ENCODE measurements at places on chromosomes 5 and 9.

- DNase-seq, result no peak
Observed at GRCh38 chr9:36382484-36382883, 17.6 kb downstream of the RNF38 start.

DNA sequence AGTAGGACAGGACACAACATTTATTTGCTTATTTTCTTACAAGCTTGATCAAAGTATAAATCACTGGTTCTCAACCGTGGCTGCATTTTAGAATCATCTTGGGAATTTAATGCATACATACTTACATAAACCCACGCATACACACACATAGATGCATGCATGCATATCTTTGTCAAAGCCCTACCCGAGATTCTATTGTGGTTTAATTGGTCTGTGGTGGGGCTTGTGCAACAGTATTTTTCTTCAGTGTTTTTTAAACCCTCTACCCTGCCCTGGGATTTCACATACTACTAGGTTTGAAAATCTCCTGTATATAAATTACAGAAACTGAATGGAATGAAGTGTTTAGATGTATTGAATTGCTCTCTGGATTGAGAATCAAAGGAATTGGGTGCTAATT lies 1166.2 kb downstream of the MAT2B start:
- DNase-seq, result no peak

DNA sequence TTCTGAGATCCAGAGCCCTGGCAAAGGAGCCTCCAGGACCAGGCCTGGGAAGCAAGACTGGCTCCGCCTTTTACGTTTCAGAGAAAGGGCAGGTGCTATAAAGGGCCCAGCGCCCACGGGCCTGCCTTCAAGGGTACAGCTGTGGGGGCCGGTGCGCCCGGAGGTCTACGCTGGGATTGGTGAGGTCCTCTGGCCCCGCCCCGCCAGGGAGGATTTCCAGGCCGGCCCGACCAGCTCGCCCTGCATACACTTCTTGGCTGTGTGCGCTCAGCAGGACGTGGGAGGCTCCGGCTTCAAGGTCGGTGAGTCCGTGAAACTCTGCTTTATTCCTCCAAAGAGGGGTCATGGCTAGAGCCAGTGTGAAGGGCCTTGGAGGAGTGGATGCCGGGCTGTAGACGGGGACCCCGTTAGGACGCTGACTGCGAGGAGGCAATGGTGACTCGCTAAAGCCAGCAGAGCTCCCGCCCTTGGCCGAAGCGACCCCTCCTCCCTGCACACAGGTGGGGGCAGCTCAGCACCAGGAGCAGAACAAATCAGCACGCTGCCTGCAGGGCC lies at the start of gene CKMT2:
CKMT2 (plus strand) TSS at position 243 of the 555 bp plus-strand sequence. CDS start 17,811 bp downstream, outside the sequence.
- DNase-seq, result peak; percentile 4

DNA sequence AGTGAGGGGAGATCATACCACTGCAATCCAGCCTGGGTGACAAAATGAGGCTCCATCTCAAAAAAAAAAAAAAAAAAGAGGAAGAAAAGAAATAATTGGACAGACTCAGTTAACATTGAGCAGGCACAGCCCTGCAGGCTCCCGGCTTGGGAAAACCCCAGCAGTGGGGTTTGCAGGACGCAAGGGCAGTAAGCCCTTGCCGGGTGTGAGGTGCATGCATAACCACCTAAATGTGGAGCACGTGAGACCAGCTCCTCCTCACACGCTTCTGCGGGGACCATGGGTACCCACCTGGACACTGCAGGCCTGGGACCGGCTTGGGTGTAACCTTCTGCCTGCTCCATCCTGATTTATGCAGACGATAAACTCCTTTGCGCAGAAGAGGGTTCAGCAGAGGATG lies 4.8 kb upstream of the SLC6A18 start:
- no peak for DNase-seq

DNA sequence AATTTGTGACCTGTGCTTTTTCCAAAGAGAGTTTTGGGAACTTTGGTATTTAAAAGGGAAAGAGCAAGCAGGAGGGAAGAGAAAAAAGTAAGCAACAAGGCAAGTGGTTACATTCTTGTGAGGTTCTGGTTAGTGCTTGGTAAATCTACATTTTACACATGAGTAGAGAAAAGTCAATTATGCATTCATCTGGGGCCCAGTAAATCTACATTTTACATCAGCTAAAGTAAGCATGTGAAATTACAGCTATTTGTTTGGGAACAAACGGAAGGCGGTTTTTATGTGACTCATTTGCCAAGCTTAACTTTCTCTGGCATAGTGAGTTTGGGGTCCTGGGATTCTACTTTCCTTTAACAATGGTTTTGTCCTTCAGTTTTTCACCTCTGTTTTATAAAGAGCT lies 102.2 kb downstream of the SNX18 start:
- no peak for DNase-seq

DNA sequence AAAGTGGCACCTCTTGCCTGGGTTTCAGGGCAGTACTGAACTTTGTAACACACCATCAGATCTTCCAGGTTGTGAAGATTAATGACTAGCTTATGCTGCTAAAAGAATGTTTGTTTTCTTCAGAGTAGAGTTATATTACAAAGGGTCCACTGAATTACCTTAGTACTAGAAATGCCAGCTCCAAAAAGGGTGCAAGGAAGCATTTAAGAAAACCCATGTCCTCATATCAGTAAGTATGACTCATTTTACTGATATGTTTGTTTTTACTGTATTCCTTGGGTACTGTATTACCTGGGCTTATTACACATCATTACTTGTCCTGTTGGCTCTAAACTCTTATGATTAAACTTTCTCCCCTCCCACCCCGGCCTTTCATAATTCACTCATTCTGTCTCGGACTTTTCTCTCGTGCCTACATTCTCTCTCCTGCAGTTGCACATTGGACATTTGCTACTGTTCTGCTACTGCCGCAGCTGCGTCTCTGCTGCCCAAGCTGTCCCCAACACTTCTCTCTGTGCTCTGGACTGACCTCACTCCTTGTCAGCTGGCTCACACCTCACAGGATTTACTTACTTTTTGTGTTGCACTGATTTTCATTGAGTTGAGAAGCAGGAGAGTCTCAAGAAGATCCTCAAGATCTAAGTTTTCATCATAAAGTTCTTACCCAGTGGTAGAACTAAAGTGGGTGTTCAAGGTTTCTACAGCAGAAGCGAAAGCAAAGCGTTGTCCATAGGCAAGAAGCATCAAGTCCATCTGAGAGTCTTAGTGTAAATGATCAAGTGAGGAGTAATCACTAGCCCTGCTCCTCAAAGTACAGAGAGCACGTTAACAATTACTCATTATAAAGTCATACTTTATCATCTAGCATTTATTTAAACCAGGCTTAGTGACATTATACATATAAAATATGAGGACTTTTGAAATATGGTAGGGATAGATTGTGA lies 53.2 kb upstream of the C9orf72 start:
- DNase-seq, result no peak

DNA sequence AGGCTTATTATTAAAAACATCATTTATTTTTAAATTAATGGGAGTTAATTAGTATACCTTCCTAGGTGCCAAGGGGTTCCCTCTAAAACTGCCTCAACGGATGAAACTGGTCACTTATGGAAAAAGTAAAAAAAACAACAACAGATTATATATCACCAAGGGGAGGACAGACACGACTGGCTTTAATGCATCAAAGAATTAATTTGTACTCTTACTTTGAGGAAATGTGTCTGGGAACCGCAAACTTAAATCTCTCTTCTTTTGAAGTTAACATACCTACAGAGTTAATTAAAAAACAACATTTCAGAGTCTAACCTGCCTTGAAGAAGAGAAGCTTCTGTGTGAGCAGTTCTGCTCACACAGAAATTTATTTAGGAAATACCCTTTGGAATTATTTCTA lies 354.6 kb downstream of the LRRC70 start:
- DNase-seq, result no peak

DNA sequence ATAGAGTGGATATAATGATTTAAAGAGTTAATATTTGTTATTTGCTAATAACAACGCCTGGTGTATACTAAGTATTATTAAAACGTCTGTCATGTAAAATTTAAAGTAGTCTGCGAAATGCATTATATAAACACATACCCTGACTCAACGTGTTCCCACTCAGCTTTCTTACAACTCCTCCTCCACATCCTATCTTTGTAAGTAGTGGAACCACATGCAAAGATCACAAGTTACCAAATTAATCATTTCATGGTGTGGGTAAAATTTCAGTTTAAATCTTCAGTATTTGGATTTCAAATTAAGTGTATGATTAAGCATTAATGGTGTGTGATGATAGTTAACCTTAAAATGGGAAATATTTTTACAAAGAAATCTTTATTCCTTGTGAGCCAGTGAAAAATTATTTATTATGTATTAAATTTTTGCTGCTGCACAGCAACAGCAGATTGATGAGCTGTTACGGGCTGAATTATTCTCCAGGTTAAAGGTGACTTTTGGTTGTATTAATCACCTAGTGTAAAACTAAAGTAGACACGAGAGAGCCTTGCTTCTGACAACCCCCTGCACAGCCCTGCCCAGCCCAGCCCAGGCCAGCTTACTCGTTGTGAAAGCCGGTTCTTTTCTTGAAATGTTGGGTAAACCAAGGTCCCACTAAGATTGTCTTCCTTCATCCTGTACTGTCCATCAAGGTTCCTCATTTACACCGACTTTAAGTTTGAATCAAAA lies 373.5 kb downstream of the DTWD2 start:
- DNase-seq, result no peak

DNA sequence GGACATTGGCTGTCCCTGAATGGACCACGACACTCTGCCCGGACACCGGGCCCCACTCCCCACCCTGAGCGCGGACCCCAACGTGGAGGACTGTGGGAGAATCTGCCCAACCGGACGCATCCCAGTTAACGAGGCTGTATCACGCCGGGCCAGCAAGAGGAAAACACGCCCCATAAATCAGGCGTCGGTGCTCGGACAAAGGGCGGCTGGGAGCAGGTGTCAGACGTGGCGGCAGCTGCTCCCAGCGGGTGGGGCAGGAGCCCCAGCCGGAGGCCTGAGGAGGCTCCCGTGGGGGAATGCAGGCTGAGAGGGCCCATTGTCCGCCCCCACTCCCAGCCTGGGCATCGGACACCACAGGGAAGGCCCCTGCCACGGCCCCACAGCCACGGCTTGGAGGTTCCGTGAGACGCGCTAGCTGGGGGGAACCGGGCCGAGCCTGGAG lies 19.2 kb downstream of the NOTCH1 start:
- DNase-seq, result no peak

DNA sequence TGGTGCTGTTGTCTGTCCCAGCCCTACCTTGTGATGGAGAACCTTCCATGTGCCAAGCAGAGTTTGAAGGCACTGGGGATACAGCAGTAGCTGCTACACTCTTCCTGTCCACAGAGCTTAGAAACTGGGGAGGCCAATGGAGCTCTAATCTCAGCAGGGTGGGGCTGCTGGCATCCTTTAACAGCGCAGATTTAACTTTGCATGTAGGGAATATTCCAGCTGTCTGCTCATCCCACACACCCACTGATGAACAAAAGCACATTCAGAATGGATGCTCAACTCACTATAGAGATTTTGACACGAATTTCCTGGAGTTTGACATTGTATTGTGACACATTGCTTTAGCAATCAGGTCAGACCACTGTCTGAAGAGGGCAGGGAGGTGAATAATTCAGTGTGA lies 49.0 kb downstream of the TMEM215 start:
- no peak for DNase-seq

GRCh38 chr9:78866207-78867132 lies 569.5 kb downstream of the PSAT1 start:
- DNase-seq, result no peak

DNA sequence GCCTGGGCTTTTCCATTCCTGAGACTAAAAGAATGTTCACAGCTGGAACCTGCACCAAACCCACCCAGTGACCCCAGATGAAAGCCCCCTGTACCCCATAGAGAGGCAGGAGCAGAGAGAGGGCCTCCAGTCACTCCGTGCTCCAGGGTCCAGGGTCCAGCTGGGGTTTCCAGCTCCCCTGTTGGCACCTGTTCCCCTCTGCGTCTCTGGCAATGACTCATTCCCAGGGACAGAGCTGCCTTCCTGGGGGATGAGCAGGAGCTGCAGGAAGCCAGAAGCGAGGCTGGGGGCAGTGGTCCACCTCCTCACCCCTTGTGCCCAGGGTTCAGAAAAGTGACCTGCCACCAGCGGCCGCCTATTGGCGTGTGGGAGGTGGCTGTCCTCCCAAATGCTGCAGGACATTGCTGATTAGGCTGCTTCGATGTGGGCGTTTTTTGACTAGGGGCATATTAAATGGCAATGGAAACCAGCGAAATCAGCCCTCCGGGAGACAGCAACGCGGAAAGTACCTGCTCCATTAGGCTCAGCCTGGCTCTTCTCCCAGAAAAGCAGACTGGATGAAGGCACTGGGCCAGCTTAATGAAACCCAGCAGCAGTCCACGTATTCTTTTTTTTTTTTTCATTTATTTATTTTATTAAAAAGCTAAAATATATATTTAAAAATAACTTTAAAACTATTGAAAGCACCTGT lies 97.4 kb downstream of the DAP start:
- no peak for DNase-seq

DNA sequence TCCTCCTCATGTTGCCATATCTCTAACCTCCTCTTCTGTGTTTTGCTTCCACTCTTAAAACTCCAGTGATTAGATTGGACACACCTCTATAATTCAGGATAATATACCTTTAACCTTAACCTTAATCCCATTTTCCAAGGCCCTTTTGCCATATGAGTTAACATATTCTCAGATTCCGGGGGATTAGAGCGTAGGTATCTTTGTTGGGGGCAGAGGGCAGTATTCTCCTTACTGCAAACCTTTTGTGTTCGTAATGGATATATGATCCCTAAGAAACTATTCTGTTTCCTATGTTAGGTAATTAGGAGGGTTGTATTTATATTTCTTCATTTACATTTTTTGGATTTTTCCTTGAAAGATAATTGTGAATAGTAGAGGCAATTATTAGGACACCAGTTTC lies 99.5 kb downstream of the VPS13A start:
- no peak for DNase-seq

GRCh38 chr5:99141534-99142128 lies 212.8 kb upstream of the CHD1 start:
- DNase-seq, result no peak

DNA sequence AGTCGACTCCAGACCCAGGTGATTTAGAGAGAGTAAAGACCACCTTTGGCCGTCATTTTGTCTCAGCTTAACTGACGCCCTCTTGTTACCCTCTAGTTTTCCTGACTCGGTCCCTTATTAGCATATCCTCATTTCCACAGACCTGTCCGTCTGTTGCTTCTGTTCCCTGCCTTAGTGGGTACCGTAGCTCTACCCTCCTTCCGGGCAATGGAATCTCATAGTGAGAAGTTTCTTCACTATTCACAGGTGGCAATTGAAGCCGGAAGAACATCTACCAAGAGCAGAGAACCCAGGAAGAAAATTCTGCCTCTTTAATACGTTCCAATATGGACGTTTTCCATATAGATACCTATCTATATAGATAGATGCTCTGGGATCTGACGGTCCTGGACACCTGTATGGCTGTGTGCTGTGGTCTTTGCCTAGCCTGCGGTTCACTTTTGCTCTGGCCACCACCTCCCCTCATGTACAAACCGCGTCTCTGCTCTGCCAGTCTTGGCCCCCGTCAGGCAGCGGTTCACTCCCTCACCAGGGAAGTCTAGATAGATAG lies 652 bp upstream of the TMEM161B start:
- no peak for DNase-seq

GRCh38 chr9:98037357-98037756 lies 19.2 kb upstream of the NANS start:
- no peak for DNase-seq

GRCh38 chr9:112051812-112052211 lies 123.3 kb downstream of the SUSD1 start:
- no peak for DNase-seq

GRCh38 chr5:88741964-88742363 lies 141.0 kb downstream of the MEF2C start:
- no peak for DNase-seq

Data from immature natural killer cell (primary cell).